ENCODE measurements at places on chromosomes 13 and 19.

- no peak for DNase-seq
Measured at GRCh38 chr13:101218484-101218883, 197.8 kb downstream of the NALCN start.

DNA sequence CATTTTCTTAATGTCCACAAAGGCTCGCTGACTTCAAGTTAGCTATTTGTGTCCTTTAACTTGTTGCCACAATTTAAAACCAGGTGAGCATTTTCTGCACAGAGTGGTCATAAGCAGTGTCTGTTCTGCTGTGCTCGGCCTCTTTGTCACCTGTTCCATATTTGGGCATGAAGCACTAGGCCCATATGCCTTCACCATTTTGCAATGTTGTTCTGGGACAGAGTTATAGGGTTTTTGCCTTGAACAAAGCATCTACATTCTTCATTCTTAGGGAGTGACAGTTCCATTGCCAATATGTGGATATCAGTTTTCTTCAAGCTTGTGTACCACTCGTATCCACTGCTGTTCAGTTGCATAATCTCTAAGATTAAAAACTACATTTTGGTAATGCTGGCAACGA lies 56.1 kb downstream of the LRCH1 start:
- no peak for DNase-seq

- DNase-seq: no peak
Measured at GRCh38 chr13:43333176-43333575, 309.8 kb downstream of the DNAJC15 start.

- DNase-seq: no peak
Measured at GRCh38 chr19:38644719-38645118, 2.7 kb upstream of the ACTN4 start.

- no peak for DNase-seq
Measured at GRCh38 chr13:40943073-40943472, 76.0 kb downstream of the ELF1 start.

DNA sequence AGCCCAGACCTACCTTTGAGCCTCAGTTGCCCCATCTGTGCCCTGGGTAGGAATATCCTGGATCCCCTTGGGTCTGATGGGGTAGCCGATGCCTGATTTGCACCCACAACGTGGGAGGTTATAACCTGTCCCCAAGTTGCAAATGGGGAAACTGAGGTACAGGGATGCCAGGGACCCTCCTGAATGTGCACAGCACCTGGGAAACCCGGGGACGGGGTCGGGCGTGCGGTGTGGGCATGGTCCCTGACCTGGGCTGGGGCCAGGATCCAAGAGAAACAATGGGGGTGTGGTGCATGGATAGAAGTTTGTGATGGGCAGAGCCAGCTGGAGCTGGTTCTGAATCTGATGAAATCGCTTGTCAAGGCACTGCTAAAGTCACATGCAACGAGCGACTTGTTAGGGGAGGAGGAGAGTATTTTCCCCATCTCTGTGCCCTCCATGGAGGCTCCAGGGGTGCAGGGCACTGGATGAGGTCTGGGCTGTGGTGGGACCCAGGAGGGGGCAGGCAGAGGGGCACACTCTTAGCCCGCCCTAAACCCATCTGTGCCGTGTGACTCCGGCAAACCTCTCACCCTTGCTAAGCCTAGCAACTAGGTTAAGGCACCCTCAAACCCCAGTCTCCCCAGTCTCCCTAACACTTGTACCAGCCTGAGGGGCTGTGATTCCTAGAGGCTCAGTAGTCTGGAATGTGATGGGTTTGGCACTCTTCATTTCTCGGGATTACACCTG lies 749 bp downstream of the GDF15 start:
- peak; percentile 89 for DNase-seq
